A172 (cell line): ENCODE measurements at places on chromosomes 11 and 22. TPM values are rescaled to one million over a fixed set of nuclear protein-coding genes. Genes with fewer than 3 reads are reported as not detected.

The TRIM51 gene
- total RNA-seq: not detected in 2 replicates

The CCDC85B gene
- total RNA-seq: 27.3 and 28.0 TPM in 2 replicates

The GTF2H1 gene
- 140 and 164 TPM in 2 replicates for total RNA-seq

DNA sequence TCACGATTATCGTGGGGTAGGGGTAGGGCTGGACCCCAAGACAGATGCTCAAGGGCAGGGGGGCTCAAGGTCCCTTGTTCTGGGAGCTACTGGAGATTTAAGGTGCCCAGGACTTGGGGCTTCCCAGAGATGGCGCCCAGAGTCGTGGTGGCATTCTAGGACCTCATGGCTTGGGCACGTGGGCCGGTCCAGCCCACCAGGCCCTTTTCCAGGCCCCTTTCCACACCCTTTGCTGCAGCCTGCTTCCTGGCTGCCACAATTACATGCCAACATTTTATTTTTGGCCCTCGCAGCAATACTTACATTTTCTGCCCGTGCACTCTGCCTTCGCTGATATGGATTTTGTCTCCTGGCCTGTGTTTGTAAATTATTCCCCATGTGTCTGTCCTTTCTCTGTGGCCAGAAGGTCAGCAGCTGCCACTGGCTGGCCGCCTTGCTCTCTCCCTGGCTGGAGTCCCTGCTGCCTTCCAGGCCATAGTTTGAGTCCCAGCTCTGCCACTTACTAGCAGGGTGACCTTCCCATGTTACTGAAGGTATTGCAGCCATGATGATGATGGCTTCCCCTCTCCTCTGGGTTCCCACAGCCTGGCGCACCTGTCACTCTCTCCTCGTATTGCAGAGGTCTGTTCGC is 11.2 kb downstream of the MB start:
- no peak for DNase-seq

GRCh38 chr22:49469896-49470740 is 357.6 kb downstream of the BRD1 start:
- no peak for DNase-seq

- DNase-seq: no peak
Measured at GRCh38 chr22:50738649-50739227, 734 bp downstream of the ACR start.

GRCh38 chr11:14751975-14752407 is 108.4 kb downstream of the PDE3B start:
- no peak for DNase-seq

DNA sequence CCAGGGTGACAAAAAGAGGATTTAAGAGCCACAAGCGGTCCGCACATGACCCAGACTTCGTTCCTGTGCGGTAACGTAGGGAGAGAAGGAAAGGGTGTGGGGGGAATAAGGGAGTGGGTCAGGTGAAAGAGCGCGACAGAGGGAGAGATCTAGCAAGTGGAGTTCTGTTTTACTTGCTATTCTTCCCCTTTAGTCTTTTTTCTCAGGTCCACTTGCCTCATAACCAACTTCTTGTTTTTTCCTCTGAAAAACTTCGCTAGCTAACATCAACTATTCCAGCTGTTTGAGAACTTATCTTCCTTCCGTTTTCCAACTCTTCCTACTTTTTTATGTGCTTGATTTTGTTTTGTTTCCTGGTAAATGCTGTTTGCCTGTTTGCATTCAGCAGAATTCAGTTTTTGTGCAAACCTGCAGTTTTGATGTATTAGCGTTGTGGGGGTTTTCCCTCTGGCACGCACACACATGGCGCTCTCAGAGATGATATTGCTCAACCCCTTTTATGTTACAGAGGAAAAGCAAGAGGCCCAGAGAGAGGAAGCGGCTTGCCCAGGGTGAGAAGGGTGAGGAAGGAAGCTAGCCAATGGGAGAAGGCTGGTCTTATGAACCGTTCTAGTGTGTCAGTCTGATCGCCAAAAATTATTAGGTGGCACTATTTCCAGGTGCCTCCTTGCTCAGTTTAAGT is 592 bp upstream of the CTSC start:
- peak; percentile 27 for DNase-seq

DNA sequence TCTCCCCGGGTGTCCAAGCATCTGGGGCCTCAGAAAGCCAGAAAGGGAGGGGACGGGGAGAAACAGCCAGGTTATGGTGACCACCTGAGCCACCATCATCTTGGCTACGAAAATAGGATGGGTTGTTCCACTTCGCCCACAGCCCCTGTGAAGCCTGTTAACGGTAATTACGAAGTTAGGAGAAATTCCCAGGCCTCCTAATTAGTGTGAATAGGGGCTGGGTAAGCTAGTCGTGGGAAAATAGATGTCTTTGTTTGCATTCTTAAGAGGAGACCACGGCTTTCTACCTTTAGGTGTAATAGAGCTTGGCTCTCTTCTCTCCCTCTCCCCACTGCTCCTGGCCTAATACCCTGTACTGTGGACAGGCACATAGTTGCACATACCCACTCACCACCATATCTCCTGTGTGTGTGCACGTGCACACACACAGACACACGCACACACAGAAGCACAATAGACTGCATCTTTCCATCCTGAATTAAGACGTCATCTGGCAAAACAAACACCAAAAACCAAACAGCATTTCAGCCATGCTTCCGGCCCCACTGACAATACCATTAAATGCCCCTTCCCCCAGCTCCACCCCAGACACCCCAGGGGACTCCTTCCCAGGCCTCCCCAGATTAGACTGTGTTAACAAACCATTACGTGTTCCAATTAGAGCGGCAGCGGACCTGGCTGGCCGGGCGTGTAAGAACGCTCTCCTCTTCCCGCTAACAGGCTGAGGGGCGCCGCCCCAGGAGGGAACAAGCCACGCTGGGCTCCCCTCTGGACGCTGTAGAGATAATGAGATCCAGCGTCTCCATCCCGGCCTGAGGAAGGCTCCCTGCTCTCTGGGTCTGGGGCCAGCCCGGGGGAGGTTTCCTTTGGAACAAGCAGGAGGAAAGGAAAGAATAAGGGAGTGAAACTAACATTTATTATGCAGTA is 72.8 kb downstream of the TP53I11 start:
- DNase-seq: no peak

DNA sequence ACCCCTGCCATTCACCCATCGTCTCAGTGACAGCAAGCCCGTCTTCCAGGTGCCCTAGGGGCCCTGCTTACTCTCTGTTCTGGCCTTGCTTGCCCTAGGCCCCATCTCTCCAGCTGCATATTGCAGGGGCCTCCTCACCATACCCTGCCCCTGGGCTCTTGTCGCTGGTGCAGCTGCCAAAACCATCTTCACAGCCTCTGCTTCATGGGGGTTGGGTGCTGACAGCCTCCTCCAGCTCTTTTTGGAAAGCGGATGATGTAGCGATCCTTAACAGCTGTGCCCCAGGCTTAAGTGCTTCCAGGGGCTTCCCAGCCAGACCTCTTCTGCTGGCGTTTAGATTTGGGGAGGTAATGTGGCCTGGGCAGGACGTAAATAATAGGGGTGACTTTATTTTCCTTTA is 61.2 kb upstream of the SUSD2 start:
- no peak for DNase-seq

GRCh38 chr22:50656122-50657070 is 16.2 kb upstream of the SHANK3 start:
- peak; percentile 61 for DNase-seq

DNA sequence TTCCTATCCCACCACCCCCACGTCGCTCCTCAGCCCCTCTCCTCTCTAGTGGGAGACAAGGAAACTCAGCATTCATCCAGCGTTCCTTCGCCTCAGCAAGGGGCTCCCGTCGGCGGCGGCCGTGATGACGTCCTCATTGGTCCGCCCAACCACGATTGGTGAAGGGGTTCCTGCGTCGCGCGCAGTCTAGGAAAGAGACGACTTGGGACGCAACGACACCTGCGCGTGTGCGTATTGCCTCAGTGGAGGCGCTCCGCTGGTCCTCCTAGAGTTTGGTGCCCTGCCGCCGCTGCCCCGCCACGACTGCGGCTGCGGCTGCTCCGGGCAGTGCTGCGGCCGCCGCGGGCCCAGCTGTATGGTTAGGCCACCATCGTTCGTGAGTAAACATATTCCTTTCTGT is 56.6 kb downstream of the CCDC81 start:
- no peak for DNase-seq

GRCh38 chr22:49021131-49021925 is 806.3 kb downstream of the BRD1 start:
- no peak for DNase-seq

GRCh38 chr11:60672255-60672654 is 27.2 kb upstream of the MS4A8 start:
- no peak for DNase-seq

DNA sequence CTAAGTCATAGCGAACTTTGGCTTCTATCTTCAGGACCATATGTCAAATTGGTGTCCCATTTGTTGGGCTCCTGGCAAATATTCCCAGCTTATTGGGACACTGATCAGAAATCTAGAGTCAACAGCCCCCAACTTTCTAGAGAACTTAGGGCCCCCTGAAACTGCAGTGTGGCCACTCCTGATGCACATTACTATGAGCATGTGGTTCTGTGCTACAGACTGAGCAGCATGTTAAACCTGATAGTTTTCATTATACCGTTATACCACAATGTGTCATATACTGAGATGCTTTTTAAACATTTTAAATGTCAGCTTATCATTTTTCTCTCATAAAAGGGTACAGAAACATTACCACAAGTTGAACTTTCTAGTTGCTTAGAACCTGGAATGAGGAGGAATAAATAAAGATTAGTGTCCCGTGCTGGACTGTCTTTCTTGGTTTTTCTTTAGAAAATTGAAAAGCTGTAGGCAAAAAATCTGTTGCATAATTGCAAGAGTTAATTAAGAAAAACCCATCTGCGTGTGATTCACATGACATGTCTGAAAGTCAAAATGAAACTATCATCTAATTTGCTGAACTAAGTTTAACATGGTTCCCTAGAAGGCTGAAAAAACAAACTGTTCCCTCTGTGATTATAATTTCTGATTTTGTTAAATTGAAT is 16.4 kb upstream of the CTSC start:
- no peak for DNase-seq

DNA sequence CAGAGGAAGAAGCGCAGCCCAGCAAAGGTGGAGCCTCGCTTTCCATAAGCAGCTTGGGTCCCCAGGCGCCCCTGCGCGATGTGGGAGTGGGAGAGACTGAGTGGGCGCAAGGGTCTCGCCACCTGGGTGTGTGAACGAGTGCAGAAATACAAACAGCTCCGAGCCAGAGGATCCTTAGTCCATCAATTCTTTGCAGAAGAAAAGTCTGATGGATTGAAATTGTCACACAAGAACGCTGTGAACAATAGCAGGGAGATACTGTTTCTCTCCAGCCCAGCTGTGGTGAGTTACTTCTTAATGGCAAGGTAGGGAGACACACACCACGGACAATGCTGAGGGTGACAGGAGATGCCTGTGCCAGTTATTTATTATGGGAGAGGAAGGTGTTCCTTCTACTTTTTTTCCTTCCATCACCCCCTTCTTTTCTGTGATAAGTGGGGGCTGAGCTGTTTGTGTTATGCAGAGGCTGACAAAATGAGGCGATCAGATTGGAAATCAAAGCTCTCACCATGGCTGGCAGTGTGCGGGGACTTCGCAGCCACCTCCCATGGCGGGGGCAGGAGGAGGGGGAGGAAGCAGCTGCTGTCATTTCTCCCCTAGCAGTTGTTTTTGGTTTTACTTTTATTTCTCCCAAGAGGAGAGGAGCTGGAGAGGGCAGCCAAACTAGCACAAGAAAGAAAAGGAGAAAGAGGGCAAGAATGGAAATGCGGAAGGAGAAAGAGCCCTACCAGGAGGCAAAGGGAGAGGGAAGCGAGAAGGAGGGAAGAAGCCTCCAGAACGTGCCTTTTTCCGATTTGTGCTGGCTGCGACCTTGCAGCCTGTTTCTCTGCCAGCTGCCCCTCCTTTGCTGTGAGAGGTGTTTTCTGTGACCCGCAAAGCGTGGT is 755.8 kb downstream of the NTM start:
- no peak for DNase-seq

DNA sequence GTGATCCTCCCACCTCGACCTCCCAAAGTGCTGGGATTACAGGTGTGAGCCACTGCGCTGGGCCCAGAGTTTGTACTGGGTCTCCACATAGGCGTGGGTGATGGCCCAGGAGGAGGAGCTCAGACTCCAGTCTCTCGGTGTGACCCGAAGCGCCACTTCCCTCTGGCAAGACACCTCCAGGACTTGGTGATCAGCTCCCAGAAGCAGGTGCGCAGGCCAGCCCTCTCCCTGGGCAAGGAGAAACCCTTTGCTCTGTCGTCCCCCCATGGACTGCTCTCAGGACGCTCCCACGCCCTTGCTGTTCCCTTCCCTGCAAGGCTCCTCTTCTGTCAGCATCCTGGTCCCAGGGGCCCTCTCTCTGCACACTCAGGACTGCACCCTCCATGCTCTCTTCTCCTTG is 5.5 kb upstream of the YPEL1 start:
- no peak for DNase-seq

DNA sequence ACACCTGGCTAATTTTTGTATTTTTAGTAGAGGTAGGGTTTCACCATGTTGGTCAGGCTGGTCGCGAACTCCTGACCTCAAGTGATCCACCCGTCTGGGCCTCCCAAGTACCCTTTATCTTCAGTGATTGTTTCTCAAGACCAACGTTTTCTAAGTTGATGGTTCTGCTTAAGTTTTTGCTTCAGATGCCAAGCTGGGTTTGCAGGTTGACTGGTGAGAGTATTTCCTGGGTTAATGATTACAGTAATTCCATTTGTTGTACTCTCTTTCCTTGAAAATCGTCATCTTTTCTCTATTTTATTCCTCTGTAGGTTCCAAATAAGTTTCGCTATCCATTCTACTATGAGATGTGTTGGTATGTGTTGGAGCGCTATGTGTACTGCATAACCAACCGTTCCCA is 38.5 kb upstream of the GRK2 start:
- no peak for DNase-seq

GRCh38 chr11:536841-537621 is at the start of gene LRRC56:
Gene LRRC56 (plus strand): TSS chr11:537527. CDS start chr11:540685, 3,158 bp downstream.
- no peak for DNase-seq

GRCh38 chr11:130318031-130318673 is 3.4 kb upstream of the ZBTB44 start:
- no peak for DNase-seq

DNA sequence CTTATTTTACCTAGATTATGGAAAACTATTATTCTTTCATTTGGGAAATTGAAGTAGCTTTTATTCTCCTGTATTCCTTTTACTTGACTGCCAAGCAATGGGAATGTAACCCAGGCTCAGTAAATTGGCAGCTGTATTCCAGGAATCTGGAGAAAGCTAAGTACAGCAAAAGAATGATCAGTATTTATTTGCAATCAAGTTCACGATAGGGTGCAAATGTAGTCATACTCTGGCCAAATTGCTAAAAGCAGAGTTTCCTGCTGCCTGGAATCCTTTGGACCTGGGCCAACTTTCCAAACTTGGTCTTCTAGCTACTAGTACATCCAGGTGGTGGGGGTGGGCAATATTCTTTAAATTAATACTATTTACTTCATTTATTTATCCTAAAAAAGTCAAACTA is 286.0 kb upstream of the CTSC start:
- no peak for DNase-seq
